ENCODE measurements at places on chromosomes 5 and 9.

DNA sequence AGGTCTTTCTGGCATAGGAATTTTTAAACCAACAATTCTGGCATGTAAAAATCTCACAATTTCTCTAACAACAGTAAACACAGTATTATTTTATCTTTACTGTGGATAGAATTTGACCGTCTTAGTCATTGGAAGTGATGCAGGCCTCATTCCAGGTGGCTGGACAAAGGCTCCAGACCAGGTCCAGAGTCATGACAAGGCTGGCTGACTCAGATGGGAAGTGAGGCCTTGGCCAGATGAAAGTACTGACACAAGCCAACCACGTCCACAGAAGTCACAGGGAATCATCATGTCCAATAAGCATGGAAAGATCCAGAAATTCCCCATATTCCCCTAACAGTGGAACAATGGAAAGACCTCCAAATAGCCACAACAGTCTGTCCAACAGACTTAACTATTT is 12.4 kb downstream of the SPOCK1 start:
- no peak for DNase-seq

DNA sequence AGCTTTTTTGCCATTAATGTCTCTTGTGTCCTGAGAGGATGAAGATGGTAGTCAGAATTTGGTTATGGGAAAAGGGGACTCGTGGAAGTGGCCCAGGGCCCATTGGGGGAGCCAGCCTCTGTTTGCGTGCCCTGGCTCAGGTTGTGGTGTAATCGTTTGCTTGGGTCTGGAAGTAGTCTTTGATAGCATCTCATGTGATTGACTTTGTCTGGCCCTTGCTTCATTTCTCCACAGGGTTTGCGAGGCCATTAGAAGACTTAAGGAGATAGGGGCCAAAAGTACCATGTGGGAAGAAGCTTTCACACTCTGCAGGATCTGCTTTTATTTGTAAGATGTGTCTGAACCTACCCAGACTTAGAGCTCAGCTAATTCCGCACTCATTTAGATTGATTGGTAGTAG is 114.5 kb downstream of the FGF1 start:
- DNase-seq = no peak

GRCh38 chr5:149961957-149962409 is 1.4 kb downstream of the SLC26A2 start:
- no peak for DNase-seq

GRCh38 chr5:122101636-122102285 is 23.7 kb upstream of the LOX start:
- peak; percentile 10 for DNase-seq

DNA sequence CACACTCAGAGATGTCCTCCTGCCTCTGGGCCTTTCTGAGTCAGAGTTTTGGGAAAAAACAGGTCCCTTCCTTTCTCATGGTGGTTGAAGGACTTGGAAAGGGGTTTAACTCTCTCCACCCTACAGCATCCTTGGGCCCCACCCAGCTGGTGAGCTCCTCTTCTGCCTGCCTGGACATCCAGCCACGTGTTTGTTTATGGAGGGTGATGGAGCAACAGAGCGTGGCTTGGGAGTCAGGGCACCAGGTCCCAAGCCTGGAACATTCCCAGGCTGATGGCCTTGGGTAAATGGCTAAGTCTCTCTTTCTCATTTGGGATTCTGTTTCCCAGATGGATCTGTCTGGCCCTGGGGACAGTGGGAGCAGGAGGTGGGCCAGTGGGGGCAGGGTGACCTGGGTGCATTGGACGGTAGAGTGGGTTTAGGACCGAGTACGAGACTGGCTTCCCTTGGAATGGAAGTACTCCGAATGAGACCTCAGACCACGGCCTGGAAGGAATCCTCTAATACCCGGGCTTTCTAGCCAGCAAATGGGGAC is 141.1 kb upstream of the IRX2 start:
- no peak for DNase-seq

GRCh38 chr9:72749276-72749675 is 203.6 kb downstream of the ALDH1A1 start:
- DNase-seq = no peak

DNA sequence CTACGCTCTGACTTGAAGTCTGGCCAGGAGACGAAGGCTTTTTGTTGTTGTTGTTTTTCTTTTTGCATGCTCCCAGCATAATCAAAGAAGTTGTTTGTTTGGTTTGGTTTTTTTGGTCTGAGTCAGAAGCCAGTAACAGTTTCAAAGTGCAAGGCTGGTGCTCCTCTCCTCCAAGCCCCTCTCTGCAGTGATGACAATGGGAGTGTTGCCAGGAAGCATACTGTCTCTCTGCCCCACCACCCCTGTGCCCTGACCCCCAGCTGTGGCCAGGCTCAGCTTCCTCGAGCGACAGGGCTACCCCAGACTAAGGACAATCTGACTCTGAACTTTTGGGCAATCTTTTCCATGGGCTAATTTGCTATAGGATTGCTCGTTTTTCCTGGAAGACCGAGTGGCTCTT is 173.8 kb upstream of the PITX1 start:
- no peak for DNase-seq

- DNase-seq = no peak
Observed at GRCh38 chr9:90789862-90790261, 11.8 kb upstream of the SYK start.

GRCh38 chr9:98007251-98007928 is 24.2 kb downstream of the ANP32B start:
- no peak for DNase-seq

DNA sequence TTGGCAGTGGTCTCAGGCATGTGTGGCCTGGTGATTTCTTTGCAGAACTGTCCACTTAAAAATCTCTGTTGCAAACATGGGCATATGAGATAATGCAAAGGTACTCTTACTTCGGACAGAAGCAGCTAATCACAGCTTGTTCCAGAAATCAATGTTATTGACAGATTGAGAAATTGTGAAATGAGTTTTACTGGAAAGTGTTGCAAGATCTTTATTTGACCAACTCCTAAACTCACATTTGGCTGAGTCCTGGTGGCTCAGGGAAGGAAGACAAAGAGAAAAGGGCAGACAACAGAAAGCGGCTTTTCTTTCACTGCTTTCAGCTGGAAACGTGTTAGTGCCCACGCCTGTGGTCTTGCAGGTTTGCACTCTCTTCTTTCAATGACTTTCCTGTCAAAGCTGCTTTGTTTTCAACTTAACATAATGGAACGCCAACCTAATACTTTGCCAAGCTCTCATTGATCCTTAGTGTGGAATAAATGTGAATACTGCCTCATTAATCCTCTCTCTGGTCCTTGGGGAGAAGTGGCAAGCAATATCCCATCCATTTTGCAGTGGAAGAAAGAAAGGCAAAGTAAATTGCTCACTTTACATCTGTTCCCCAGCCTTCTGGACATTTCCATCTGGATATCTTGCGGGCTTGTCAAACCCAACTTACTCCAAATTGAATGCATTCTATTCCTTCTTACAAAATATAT is 586.4 kb downstream of the LRRC70 start:
- DNase-seq = no peak

- no peak for DNase-seq
Observed at GRCh38 chr9:79213417-79214125, 358.2 kb upstream of the TLE4 start.

- no peak for DNase-seq
Observed at GRCh38 chr5:16067415-16067814, 112.2 kb downstream of the MARCHF11 start.

DNA sequence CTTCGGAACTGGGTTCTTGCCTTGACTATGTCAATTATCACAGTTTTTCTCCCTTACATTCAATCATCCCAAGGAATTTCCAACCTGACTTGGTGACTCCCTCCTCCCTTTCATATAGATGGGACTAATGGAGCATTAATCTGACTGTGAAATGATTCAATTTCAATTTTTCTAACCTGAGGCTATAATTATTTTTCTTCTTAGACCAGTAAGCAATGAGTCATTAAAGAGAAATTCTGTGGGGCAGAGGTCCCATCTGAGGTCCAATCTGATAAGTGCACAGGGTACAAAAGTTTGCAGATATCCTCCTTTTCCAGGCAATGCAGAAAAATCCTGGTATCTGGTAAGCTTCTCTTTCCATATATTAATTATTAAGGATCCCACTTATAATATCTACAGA is 18.9 kb downstream of the PDE4D start:
- DNase-seq = no peak

- no peak for DNase-seq
Observed at GRCh38 chr5:172550096-172550765, 90.8 kb upstream of the NEURL1B start.

- peak; percentile 8 for DNase-seq
Observed at GRCh38 chr5:151825445-151825844, 53.7 kb downstream of the G3BP1 start.

DNA sequence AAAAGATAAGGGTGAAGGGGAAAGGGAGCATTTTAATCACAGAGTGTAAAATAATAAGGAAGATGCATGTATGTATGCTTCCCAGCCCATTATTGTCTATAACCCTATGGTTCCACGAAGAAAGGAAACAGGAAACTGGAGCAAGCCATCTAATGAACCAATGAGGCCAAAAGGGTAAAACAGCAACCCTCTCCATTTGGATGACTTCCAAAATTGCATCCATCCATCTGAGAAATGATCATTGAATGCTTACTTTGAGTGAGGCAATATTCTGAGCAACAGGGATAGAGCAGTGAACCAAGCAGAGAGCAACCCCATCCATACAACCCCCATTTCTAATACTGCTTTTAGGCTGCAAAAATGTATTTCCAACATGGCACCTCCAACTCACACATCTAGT is 46.9 kb downstream of the ARL15 start:
- DNase-seq = no peak

GRCh38 chr9:134871697-134872340 is 8.8 kb upstream of the FCN2 start:
- DNase-seq = no peak

- DNase-seq = no peak
Observed at GRCh38 chr9:87957839-87958238, 16.5 kb downstream of the CDK20 start.

GRCh38 chr5:103894882-103895281 is 332.3 kb upstream of the NUDT12 start:
- no peak for DNase-seq

- no peak for DNase-seq
Observed at GRCh38 chr5:33346534-33346933, 94.2 kb upstream of the TARS1 start.

DNA sequence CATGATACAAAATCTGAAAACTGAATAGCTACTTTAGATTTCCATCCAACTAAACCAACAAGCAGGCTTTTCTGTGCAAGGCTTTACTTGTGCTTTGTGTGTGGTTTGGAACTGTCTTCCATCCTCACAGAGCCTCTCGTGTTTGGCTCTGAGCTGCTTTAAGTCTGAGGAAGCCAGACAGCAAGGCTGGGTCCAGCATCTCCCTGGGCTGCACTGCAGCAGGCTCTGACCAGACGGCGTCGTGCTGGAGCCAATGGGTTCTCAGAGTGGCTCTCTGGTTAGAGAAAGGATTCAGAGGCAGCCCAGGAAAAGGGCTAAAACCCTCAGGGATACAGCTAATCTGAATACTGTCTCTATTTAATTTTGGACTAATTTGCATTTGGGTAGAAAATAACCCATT is 207.9 kb upstream of the EFNA5 start:
- DNase-seq = no peak

- no peak for DNase-seq
Observed at GRCh38 chr5:111738118-111738517, 18.9 kb downstream of the NREP start.

- peak; percentile 8 for DNase-seq
Observed at GRCh38 chr5:134580001-134580460, 52.6 kb downstream of the SAR1B start.

- no peak for DNase-seq
Observed at GRCh38 chr5:179407191-179408175, 62.2 kb upstream of the ADAMTS2 start.

DNA sequence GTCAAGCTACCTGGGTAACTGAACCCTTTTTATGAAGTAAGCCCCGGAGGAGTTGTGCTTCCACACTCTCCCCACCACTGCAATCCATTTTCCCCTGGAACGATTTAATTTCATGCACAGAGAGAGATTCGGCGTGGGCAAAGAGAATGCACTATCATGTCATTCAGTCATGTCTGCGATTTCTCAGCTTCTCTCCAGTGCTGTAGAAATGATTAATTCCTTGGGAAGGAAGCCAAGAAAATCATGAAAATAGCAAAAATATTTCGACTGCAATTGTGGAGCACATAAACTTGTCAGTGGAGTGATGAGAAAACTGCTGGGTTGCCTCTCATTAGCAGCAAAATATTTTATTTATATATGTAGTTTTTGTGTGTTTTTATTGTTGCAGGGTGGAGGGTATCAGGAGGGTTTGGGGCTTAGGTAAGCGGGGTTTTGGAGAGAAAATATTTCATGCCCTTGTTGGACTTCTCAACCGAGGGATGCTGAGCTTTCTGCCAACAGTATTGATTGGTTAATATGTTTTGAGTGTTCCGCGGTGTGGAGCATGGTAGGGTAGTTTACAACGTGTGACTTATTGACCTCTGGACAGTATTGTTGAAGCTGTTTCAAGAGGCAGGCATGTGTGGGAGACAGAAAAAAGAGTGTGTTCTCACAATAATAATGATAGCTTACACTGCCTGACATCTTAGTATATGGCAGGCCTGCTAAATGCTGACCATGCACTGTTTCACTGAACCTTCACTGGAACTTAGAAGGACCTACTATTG is 69.3 kb downstream of the SGCD start:
- DNase-seq = no peak

DNA sequence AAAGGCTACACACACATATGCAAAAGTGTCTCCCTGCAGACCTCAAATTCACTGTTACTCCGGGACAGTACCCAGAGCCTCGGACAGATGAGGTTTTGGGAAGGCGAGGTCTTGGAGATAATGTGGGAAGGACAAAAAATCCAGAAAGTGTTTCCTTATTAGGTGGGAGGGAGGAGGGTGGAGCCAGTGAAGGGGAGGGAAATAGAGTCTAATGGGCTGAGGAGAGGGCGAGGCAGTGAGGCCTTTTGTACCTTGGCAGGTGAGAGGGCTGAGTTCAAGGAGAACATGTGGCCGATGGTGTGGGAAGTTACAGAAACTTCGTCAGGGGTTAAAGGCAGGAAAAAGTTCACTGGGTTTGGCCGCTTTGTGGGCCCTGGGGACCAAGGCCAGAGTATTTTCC is 22.1 kb upstream of the TMEM174 start:
- no peak for DNase-seq

DNA sequence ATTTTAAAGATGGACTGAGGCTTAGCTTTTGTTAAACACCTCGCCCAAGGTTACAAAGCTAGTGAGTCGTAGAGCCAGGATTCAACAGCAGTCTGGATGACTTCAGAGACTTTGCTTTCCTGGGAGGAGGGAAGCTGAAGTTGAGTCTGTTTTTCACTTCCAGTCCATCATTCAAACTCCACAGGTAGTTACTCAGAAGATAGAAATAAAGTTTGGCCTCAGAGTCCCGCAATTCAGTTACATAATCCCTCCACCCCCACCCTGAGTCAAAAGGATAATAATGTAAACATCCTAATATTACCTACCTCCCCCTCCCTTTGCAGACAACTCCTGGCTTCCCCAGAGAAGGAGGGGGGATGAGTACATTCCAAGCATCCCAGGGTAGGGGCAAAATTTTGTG is 8.1 kb downstream of the HBEGF start:
- no peak for DNase-seq

GRCh38 chr5:19534751-19535150 is 453.2 kb downstream of the CDH18 start:
- DNase-seq = no peak

GRCh38 chr5:9851458-9851857 is 221.3 kb upstream of the TAS2R1 start:
- DNase-seq = no peak

- DNase-seq = no peak
Observed at GRCh38 chr5:6161257-6161656, 217.1 kb downstream of the MED10 start.
